ENCODE measurements at places on chromosomes 1 and 21.

DNA sequence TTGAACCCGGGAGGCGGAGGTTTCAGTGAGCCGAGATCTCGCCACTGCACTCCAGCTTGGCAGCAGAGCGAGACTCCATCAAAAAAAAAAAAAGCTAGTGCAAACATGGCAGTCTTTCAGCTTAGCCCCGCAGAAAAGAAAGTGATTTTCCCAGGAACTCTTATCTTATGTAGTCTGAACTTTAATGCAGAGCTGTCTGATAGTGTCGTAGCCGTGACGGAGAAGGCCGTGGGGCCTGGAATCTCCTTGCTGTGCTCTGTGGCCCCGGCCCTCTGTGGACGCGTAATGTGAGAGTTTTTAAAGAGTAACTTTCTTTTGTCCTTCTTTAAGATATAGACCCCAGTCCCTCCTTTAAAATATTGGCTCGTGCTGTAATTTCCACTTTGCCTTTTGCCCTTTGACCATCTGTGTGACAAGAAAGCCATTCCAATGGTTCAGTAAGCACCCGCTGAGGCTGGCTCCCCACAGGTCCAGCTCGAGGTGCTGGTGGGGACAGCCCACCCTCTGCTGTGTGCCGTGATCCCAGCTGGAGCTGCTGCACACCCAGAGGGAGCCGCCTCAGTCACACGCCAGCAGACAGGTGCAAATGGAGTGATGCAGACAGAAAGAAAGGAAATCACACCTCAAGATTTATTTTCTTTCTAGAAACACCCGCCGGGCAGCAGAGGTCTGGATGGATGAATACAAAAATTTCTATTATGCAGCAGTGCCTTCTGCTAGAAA, 164.0 kb downstream of the PGBD5 start:
- no peak for DNase-seq

DNA sequence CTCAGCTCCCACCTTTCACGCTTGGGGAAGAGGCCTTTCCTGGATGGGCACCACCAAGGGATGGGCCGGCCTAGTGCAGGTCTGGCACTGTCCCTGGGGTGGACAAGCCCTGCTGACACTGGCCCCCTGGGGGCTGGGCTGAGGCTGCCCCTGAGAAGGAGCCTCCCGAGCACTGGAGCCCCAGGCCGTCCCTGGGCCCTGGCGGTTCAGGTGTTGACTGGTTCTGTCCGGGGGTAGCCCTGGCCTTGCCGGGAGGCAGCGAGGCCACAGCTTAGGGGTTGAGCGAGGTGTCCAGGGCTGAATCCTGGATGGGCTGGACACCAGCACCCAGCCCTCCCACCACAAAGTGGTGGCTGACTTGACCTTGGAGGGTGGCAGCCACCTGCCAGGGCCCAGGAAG, 49.7 kb upstream of the ACTRT2 start:
- DNase-seq: no peak

- no peak for DNase-seq
Measured at GRCh38 chr1:228217551-228218344, 9.9 kb downstream of the OBSCN start.

GRCh38 chr1:61081144-61081685, 1.1 kb upstream of the NFIA start:
- no peak for DNase-seq

DNA sequence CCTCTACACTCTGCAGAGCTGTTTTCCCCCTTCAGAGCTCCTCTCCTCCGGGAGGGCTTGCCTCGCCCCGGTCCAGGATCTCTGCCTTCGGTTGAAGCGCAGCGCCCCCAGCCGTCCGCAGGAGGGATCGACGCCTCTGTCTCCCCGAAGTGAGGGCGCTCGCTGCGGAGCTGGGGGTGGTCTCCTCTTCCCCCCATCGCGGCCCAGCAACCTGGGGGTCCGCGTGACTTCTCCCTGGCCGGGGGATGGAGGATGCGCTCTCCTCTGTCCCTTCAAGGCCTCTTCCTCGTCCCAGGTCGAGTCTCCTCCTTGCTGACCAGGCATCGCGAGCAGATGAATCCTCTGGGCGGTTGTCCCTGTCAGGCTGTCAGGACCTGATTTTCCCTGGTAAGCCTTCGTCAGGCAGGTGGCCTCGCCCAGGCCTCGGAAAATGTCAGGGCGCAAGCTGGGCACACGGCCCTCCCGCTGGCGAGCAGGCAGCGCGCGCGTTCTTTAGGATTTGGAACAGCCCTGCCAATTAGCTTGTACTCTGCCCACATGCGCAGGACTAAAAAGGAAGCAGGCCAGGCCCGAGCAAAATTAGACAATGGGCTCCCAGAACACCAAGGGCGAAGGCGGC, 90.5 kb downstream of the EDEM3 start:
- no peak for DNase-seq

DNA sequence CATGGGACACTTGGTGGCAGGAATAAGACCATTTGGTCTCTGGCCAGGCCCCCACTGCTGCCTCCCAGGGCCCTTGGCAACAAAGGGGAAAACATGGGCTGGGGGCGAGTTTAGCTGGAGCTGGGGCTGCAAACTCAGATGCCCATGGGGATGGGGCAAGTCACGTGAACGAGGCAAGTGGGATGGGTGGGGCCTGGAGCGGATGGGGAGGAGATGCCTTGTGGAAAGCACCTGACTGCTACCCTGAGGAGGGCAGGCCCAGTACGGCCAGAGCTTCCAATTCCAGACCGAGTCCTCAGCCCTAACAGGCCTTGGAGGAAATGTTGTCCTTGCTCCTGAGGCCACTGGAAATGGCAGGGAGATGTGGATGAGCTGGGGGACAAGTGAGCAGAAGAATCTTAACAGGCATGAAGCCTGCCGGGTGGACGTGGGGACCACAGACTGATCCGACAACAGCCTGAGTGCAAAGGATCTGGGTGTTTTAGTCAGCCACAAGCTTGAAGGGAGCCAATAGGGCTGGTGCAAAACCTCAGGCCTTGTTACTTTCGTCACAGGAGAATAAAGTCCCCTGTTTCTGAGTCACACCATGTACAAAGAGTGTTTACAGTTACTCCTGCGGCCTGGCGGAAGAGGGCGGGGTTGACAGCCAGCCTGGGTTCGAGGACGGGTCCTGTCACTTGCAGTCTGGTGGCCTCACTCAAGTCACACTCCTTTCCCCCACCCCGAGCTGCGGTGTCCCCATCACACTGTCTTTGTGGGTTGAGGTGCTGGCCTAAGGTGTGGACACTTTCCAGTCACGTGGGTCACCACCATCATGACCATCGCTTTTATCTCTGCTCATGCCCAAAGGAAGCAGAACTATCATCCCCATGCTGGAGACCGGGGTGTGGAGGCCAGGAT, 19.1 kb downstream of the RUNX3 start:
- no peak for DNase-seq
